ENCODE measurements at places on chromosomes 11 and 22.
A peak's percentile ranks its signal among the peaks of the same experiment; 100 is the strongest.

GRCh38 chr22:17742527-17742902 is 31.8 kb downstream of the BID start:
- peak; percentile 40 for DNase-seq

GRCh38 chr22:25488244-25489020 is 76.0 kb upstream of the GRK3 start:
- DNase-seq, result peak; percentile 75

- DNase-seq, result no peak
These were observed 15.9 kb downstream of the PGA5 start for GRCh38 chr11:61256710-61257482.

DNA sequence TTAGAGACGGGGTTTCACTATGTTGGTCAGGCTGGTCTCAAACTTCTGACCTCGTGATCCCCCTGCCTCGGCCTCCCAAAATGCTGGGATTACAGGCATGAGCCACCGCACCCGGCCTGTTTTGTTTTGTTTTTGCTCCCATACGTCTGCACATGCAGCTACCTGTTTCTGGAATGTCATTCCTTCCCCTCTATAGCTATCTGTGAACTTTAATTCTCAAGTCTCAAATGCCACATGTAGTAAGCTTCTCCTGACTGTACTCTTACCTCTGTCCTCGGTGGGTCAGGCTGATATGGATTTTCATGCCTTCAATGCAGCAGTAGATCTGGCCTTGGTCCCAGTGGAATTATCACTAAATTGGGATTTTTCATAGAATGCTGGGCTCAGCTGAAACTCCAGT is 12.4 kb upstream of the SWAP70 start:
- no peak for DNase-seq

- DNase-seq, result no peak
These were observed 17.1 kb downstream of the SC5D start for GRCh38 chr11:121309688-121310087.

GRCh38 chr11:131903074-131903473 is 532.7 kb downstream of the NTM start:
- DNase-seq, result no peak

DNA sequence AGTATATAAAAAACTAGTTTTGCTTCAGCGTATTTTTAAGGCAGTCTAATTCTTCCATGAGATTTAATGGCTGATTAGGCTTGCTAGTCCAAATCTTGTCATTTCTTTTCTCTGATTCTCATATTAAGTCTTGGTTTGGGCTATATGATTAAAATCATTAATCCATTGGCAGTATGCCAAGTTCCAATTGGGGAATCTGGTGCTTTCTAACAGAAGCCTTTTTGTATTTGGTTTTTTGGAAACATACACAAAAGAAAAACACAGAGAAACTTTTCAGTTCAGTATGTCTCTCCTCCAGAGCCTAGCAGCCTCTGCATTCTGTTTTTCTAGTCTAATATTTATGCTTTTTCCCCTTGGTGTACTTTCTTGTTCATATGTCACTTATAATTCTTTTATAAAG is 37.9 kb downstream of the SWAP70 start:
- DNase-seq, result no peak

DNA sequence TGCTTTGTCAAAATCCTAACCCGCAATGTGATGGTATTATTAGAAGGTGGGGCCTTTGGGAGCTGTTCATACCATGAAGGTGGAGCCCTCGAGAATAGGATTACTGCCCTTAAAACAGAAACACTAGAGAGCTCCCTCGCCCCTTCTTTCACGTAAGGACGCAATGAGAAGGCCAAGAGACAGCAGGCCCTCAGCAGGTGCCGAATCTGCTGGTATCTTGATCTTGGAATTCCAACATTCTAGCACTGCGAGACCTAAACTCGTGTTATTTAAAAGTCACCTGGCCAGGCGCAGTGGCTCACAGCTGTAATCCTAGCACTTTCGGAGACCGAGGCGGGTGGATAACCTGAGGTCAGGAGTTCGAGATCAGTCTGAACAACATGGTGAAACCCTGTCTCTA is 33.1 kb downstream of the LARGE1 start:
- no peak for DNase-seq

- no peak for DNase-seq
These were observed 2.9 kb downstream of the PIDD1 start for GRCh38 chr11:802018-802617.

- no peak for DNase-seq
These were observed 15.9 kb downstream of the BCR start for GRCh38 chr22:23196165-23196564.

GRCh38 chr11:95415837-95416304 is 184.9 kb upstream of the SESN3 start:
- no peak for DNase-seq

GRCh38 chr11:44957040-44957515 is 6.4 kb upstream of the TP53I11 start:
- no peak for DNase-seq

DNA sequence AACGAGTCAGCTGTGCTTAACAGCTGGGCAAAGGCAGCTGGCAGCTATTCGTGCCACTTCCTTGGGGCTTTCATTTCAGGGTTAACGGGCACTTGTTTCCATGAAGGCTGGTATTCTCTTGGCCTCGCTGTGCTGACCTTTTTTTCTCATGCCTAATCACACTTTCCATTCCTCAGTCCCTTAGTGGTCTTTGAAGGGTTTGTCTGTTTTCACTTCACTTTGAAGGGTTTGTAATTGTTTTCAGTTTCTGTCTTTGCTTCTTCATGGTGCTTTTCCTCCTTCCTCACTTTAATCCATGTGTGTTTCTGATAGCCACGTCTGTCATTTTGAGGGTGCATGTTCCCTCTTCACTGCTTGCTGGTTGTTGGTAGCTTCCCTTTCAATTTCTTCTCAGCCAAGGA is 24.6 kb downstream of the PPIL2 start:
- DNase-seq, result no peak

GRCh38 chr22:38397189-38398085 is 57.6 kb downstream of the KCNJ4 start:
- no peak for DNase-seq

DNA sequence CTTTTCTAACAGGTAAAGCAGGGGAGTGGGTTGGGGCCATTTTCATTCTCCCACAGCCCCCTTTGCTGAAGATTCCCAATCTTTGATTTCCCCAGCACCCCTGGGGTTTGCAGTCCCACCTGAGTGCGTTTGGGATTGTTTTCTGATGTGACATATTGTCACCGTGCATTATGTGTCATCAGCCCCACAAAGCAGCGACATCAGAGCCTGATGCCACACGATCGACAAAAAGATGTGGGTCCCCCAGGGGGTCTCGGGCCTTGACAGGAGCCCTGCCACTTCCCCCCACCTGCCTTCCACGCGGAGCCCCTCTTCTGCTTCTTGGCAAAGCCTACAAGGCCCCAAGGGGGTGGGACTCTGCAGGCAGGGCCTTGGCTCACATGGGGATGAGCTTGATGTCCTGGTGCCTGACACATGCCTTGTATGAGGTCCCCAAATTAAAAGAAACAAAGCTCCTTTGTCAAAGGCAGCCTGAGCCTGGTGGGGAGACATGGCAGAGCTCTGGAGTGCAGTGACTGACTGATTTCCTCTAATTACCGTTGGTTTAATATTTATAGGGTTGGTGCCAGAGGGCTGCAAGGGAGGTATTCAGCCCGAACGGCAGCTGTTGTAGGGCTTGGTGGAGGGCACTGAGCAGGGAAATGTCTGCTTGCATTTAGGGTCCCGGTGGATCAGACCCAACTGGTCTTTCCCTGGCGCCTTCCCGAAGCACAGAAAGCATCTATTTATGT is 149.2 kb downstream of the MIAT start:
- no peak for DNase-seq

- no peak for DNase-seq
These were observed at the start of gene RTN4RL2 for GRCh38 chr11:57460022-57460757. TSS of gene RTN4RL2 (plus strand) at chr11:57460528. CDS start at chr11:57460866, 338 bp downstream.

DNA sequence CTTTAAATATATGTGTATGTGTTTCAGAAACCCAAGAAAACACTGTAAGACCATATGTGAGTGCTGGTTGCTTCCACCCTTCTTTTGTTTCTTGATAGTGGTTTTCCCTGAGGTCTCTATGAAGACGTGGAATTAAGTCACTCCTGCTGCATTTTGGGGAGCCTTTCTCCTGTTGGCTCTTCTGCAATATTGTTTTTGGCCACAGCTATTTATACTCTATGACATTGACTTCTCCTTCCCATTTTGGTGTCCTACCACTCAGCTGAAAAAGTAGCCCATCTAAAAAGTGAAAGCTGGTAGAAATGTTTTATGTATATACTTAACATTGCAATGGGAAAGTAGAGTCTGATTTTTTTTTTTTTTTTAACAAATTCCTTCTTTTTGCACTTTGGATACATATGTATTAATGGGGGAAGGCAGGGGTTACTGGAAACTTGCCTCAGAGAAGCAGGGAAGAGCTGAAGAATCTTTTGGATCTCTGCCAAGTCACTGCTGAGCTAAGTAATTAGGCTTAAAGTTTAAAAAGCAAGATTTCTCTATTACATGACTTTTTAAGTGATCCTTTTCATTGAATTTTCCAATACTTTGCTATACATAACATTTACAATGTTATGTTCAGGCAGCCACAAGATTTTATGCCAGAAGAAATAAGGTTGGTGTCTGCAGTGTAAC is 1.8 kb downstream of the TTC17 start:
- no peak for DNase-seq

GRCh38 chr11:71151561-71151960 is 100.8 kb downstream of the SHANK2 start:
- DNase-seq, result no peak

DNA sequence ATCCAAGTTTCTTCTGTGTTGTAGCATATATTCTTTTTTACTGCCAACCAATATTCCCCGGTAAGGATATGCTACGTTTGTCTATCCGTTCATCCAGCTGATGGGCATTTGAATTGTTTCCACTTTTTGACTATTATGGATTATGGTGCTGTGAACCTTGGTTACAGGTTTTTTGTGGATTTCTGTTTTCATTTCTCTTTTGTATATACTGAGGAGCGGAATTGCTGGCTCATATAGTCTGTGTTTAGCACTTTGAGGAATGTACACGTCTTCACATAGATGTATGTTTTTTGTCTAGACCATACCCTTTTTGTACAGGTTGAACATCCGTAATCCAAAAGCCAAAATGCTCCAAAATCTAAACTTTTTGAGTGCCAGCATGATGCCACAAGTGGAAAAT is 23.6 kb downstream of the RCOR2 start:
- no peak for DNase-seq

DNA sequence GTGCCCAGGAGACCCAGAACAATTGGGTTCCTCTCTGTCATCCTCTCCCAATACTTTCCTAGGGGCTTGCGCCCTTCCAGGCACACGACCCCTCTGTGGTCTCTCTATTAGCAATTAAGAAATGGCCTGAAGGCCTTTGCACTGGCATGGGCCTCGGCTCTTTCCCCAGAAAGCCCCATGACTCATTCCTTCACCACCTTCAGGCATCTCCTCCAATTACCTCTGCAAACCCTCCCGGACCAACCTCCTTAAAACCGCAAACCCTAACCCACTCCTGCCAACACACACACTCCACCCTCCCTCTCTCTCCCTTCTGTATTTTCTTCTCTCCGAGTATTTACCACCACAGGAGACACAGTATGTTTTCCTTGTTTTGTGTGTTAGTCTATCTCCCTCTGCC is 36.7 kb downstream of the LARGE1 start:
- DNase-seq, result no peak

DNA sequence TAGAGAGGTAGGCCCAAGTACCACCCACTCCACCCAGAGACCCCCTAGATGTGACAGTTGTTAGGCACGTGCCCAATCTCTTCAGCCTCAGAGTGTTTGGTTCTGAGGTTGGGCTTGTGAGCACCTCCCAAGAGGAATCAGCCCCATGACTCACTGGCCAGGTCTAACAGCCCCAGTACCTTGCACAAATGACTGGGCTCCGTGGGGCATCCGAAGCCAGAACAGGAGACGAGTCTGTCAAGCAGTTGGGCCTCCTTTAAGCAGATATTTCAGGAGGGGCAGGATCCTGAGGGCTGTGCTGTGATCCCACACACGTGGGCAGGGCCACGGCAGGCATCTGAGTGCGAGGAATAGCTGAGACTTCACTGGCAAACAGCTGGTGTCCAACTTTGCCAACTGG is 29.1 kb upstream of the FGF19 start:
- DNase-seq, result no peak

GRCh38 chr11:80595011-80595410 is 1154.2 kb upstream of the TENM4 start:
- DNase-seq, result peak; percentile 12

GRCh38 chr11:14542324-14542723 is 22.1 kb upstream of the PSMA1 start:
- no peak for DNase-seq

- DNase-seq, result no peak
These were observed 119.9 kb downstream of the MIAT start for GRCh38 chr22:26777156-26777801.

DNA sequence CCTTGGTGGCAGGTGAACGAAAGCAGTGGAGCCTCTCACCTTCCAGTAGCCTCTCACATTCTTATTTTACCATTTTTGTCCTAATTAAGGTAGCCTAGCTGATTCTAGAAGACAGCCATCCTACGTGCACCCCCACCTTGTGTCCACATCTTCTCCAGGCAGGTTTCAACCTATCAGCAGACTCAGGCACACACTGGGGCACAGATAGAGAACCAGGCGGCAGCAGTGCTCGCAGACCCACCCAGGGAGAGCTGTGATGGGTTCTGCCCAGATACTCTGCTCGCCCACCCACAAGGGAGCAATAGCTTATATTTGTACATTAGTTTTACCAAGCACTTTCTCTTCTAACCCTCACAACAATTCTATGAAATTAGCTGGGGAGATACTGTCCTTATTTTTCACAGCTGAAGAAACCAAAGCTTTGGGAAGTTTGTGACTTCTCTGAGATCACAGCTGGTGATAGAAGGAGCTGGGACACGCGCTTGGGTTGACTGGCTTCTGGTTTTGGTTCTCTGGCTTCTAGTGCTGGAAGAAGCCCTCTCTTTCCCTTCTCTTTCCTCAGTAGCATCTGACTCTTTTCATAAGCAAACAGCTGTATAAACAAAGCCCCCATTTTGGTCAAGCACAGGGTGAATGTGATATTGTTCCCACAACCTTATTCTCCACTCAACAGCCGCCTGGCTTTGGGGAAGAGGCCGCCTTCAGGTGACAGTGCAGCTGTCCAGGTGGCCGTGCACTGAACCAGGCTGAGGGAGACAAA is 36.9 kb downstream of the PPP2R1B start:
- no peak for DNase-seq
